Renal pelvis (tissue), 12 donors: ENCODE measurements at places on chromosomes 7 and 10. TPM values are rescaled to one million over a fixed set of nuclear protein-coding genes. Genes with fewer than 3 reads are reported as not detected.

The TMEM225B gene
- 2.8 TPM for polyA plus RNA-seq

GRCh38 chr10:100022403-100022802 is 12.7 kb upstream of the DNMBP start:
- no peak for DNase-seq

DNA sequence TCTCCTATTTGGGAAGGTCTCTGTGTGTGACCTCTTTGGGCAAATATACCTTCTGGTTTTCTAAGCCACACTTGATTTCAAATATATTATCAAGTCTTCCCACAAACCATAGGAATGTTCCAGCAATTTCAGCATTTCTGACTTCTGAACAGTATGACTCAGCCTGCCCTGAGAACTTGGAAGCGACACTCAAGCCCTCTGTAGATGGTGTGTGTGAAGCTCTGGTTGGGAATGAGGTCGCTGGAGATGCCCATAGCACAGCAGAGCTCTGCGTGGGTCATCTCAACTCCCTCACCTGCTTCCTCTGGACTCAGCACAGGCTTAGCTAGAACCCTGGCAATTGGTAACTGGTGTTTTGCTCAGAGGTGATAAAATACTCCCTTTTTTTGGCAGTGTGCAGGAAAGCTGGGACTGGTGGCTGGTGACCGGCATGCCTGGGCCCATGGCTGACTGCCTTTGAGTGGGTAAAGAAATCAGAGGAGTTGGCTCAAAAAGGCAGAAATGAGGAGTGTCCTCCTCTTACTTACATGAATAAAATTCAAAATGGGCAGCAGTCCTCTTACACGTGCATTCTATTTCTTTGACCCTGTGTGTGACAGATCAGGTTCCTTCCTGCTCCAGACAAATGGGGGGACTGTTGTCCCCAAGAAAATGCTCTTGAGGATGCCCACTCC is 87.5 kb upstream of the NRP1 start:
- DNase-seq = no peak

The GNG11 gene
- 43.1 TPM for polyA plus RNA-seq

The GIMAP7 gene
- 13.0 TPM for polyA plus RNA-seq

The IDI2 gene
- not detected for polyA plus RNA-seq

DNA sequence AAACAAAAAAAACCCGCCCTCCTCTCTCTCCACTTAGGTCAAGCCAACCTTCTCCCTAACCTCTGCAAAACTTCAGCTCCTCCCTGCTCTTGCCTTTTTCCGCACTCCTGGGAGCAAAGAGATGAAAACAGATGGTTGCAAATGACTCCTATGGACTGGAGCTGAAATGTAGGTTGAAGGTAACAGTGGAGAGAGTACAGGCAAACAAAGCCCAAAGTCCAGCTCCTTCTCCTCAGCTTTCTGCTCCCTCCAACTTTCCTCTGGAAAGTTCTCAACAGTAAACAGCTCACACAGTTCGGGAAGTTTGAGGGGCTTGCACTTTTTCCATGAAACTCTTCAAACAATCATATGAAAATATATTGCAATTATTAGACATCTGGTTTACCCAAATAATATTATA is 90.3 kb downstream of the SLC37A3 start:
- no peak for DNase-seq
